Cortex of kidney (tissue), 1 donor: ENCODE measurements at places on chromosomes 6 and 20.

DNA sequence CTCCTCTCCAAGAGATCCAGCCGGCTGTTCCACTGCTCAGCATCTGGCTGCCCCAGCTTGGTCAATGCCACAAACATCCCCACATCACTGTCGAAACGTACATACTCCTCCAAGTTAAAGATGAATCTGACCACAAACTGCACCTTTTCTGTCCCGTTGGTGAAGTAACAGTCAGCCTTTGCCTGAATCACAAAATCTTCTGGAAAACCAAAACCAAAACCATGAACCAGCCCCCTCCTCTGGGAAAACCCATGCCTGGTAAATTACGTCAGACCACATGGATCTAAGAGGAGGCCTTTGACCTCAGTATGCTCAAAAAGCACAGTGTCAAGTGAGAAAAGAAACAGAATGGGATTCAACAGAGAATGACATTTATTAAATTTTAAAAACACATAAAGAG, 1.7 kb downstream of the HLA-DOB start:
- DNase-seq: no peak

GRCh38 chr20:44656448-44656847, 4.9 kb upstream of the ADA start:
- DNase-seq: no peak

DNA sequence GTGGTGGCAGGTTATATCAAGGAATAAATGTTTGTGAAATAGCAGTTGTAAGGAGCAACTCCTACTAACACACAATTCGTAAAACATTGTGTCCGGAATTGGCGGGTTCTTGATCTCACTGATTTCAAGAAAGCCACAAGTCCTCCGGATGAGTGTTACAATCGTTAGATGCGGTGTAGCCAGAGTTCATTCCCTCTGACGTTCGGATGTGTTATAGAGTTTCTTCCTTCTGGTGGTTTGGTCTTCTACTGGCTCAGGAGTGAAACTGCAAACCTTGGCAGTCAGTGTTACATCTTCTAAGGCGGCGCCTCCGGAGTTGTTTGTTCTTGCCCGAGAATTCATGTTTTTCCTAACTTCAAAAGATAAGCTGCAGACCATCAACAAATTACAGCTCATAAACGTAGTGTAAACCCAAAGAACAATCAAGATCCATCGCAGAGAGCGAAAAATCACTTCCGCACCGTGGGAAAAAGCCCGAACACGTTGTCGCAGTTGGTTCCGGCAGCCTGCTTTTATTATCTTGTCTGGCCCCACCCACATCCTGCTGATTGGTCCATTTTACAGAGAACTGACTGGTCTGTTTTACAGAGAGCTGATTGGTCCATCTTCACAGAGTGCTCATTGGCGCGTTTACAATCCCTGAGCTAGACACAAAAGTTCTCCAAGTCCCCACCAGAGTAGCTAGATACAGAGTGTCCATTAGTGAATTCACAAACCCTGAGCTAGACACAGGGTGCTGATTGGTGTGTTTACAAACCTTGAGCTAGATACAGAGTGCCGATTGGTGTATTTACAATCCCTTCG, 58.2 kb downstream of the TRIM27 start:
- DNase-seq: no peak

GRCh38 chr20:24402188-24402587, 67.2 kb upstream of the SYNDIG1 start:
- no peak for DNase-seq

GRCh38 chr20:1537731-1538058, 19.8 kb downstream of the SIRPD start:
- no peak for DNase-seq

DNA sequence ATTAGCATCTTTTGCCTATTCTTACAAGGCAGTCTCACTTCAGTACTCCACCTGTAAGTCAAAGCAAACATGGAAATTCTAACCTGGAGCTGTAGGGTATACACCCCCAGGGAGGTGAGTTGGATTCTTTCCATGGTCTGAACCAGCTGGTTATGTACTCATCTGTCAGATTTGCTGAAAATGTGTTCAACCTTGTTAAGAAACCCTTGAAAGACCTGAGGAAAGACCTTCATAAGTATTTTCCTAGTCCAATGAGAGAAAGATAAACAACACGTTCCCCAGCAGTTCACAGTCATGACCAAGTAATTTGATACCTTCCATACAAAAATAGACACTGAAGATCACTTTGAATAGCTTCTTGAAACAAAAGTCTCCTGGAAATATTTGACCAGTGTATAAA, 42.5 kb downstream of the ID4 start:
- no peak for DNase-seq

GRCh38 chr20:57398231-57398821, 7.1 kb downstream of the RBM38 start:
- no peak for DNase-seq

GRCh38 chr6:148967541-148967956, 220.7 kb downstream of the UST start:
- no peak for DNase-seq

GRCh38 chr6:28558629-28559028, 32.9 kb downstream of the GPX5 start:
- DNase-seq: no peak

- DNase-seq: no peak
Measured at GRCh38 chr6:11592294-11592906, 54.9 kb downstream of the TMEM170B start.

- no peak for DNase-seq
Measured at GRCh38 chr6:139423037-139423703, 48.7 kb upstream of the CITED2 start.

- no peak for DNase-seq
Measured at GRCh38 chr20:38649275-38649891, 47.8 kb downstream of the ARHGAP40 start.

DNA sequence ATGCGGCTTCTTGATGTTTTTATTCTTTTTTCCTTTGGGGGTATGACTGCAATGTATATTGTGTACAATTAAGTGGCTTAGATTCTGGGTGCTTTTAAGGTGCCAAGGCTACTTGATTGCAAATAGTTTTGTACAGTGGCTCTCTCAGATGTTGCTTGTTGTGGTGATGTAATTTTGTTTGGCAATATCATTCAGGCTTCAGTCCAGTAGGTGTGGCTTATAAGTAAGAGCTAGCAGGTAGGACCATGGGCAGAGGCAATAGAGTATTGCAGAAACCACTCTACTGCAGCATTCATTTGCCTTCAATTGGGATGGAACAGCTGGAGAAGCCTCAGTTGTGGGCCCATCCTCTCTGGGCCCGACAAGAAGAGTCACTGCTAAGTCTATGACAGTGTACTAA, 407.9 kb upstream of the MAN1A1 start:
- DNase-seq: no peak

DNA sequence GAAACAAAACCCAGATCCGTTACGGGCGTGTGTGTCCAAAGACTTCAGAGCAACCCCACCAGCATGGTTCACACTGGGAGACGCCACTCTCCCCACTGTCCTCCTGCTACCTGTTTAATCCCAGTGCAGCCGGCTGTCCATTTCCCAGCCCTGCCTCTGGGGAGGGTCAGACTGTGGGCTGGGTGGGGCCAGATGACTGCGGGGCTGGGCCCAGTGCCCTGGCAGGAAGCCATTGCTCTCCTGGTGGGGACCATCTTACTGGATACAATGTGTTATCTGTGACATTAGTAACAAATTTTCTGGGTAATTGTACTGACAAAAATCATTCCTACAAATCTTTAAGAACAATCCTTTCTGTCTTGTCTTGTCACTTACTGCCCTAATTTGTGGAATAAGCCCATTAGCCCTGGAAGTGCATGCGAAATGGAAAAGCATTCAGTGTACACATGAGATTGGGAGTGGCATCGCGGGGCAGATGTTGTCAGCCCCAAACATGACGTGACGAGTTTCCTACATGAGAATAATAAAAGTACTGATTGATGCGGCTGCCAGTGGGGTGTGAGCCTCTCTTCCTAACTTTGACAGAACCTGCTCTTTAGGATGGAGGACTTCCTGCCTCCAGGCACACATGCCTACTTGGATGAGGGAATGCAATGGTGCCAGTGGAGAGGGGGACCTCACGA, 37.9 kb upstream of the PCMTD2 start:
- no peak for DNase-seq

GRCh38 chr20:19784511-19785172, 26.6 kb downstream of the RIN2 start:
- DNase-seq: no peak

- no peak for DNase-seq
Measured at GRCh38 chr6:48733581-48733980, 622.6 kb upstream of the PTCHD4 start.

DNA sequence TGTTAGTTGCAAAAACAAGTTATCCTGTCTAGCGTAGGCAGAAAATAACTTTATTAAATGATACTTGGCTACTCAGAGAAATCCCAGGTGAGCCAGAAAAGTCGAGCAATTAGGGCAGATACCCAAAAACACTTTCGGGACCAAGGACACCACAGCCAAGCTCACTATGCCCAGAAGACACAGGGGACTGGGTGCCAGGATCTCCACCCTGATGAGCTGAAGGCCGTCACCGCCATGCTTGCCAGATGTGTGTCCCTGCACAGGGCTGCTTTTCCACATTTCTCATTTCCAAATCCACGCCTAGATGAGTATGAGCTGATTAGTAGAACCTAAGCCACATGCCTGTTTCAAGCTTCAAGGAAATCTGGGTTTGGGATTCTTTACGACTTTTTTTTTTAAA, 214.0 kb upstream of the SMLR1 start:
- DNase-seq: no peak

DNA sequence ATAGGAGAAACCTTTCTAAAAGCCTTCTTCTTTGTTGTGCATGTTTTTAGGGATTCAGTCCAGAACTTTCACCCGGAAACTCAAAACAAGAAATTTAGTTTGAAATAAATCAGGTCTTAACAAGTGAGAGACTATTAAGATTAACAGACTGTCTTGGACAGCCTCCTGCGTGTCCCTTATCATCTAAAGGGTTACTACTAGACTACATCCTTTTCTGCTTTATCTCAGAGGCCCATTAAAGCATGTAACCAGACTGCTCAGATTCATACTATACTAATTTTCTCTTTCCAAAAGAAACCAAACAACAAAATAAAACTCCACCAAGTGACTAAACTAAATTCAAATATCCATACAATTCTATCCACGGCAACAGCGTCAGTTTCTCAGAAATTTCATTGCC, 173.8 kb downstream of the GMPR start:
- DNase-seq: no peak

- DNase-seq: no peak
Measured at GRCh38 chr6:87791029-87791428, 89.0 kb upstream of the AKIRIN2 start.

DNA sequence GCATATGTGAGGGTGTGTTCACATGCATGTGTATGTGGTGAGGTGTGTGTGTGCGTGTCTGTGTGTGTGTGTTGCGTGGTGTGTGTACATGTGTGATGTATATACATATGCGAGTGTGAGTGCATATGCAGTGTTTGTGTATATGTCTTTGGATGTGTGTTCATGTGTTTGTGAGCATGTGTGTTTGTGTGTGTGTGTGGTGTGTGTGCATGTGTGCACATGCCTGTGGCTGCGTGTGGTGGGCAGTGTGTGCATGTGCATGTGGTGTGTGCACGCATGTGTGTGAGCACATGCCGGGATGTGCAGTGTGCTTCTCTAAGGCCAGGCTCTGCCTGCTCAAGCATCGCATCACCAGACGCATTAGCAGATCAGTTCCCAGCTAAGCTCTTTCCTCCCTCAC, 5.7 kb downstream of the THBS2 start:
- DNase-seq: no peak

GRCh38 chr20:298776-299391, 1.5 kb downstream of the ZCCHC3 start:
- no peak for DNase-seq

DNA sequence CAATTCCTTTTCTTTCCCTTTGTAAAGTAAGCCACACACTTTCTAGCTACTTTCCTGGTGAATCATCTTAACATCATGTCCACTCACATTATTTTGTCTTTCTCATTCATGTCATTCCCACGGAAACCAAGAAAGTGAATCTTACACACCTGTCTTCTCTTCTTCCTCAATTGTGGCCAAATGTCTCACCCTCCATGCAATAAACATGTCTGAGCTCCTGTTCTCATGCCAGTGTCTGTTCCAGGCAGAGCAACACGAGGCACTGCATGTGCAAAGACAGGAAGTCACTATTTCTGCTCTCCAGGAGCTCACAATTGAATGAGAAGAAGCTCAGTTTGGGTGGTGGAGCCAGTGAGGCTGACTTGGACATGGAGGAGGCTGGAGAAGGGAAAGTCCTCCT, 29.0 kb upstream of the TMEM244 start:
- DNase-seq: no peak

GRCh38 chr6:37477656-37478435, 21.8 kb downstream of the CCDC167 start:
- DNase-seq: no peak

DNA sequence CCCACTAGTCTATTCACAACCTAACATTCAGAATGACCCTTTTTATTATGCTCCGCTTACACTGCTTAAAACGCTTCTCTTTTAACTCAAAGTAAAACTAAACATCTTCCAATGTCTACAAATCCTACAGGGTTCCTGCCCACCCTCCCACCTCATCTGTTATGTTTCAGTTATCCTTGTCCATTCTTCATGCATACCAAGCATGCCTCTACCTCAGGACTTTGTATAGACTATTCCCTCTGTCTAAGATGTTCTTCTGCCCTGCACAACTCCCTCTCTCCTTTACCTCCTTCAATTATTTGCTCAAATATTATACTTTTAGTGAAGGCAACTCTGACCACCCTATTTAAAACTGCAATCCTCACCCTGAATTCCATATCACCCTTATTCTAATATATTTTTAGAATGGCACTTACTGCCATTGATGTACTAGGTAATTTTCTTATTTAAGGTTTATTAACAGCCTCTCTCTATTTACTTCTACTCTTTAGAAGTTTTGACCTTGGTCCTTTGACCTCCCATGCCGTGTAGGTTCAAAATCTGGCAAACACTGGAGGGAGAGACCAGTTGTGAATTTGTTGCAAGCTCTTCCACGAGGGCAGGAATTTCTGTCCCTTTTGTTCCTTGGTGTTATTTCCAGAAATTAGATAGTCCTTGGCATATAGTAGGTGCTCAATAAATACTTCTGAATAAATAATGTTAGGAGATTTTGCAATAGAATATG, 111.8 kb downstream of the CHD6 start:
- DNase-seq: no peak

- no peak for DNase-seq
Measured at GRCh38 chr6:38572186-38572813, 67.4 kb downstream of the BTBD9 start.

GRCh38 chr20:37977786-37978185, 55.5 kb downstream of the TTI1 start:
- no peak for DNase-seq

GRCh38 chr20:23374441-23374840, 12.5 kb downstream of the GZF1 start:
- no peak for DNase-seq

GRCh38 chr6:24963887-24964570, 28.3 kb upstream of the RIPOR2 start:
- DNase-seq: no peak

GRCh38 chr6:43052842-43053544, 658 bp downstream of the CUL7 start:
- DNase-seq: no peak

- DNase-seq: no peak
Measured at GRCh38 chr6:43771210-43771857, 1.3 kb downstream of the VEGFA start.

GRCh38 chr6:140817176-140817575, 1315.5 kb upstream of the GJE1 start:
- DNase-seq: no peak

GRCh38 chr6:28944412-28944865, 20.7 kb upstream of the TRIM27 start:
- DNase-seq: no peak

GRCh38 chr6:131807644-131808459, at the start of gene ENPP1:
ENPP1 (plus strand) TSS chr6:131808020; CDS start chr6:131808036, 16 bp downstream.
- peak; percentile 10 for DNase-seq
